ENCODE measurements at places on chromosomes 3 and 15.
A peak's percentile ranks its signal among the peaks of the same experiment; 100 is the strongest.

GRCh38 chr3:126983653-126984390 lies 907 bp downstream of the PLXNA1 start:
- H3K36me3 ChIP-seq = no peaks in the 10 kb centered on the region
- peaks cover 4% of the 10 kb centered on the region for H3K27me3 ChIP-seq
- DNase-seq = peak; percentile 62

DNA sequence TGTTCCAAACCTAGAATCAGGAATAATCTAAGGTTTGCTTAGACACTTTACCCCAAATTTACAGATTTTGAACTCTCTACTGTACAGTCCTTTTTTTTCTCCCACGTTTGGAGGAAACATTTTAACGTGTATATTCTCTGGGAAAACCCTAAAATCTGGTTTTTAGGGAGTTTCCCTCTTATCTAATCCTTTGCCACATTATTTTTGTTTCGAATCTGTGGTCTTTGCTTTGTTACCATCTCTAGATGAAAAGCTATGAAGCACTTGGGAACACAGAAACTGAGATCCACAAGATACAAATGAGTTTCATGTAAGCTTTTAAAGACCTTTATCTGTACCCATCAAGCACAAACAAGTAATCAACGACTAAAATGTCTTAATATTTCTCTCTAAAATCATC lies 41.3 kb downstream of the PLD1 start:
- H3K27ac ChIP-seq = peak overlapping the region; percentile 74
- H3K4me3 ChIP-seq = no peak overlapping the region
- no peak for DNase-seq
- peaks cover 4% of the 10 kb centered on the region for H3K27me3 ChIP-seq
- H3K36me3 ChIP-seq = no peaks in the 10 kb centered on the region

DNA sequence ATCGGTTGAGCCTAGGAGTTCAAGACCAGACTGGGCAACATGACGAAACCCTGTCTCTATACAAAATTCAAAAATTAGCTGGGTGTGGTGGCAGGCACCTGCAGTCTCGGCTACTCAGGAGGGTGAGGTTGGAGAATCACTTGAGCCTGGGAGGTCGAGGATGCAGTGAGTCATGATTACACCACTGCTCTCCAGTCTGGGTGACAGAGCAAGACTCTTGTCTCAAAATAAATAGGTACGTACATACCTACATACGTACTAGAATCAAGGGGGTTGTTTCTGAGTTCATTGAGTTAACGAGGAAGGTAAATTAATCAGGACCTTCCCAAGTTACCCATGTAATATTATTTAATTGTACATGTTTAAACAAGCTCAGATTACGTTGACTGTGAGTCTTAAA lies 97.5 kb downstream of the CHL1 start:
- no peak overlapping the region for H3K27ac ChIP-seq
- no peaks in the 10 kb centered on the region for H3K27me3 ChIP-seq
- peaks cover 8% of the 10 kb centered on the region for H3K4me1 ChIP-seq
- no peak for DNase-seq
- no peaks in the 10 kb centered on the region for H3K36me3 ChIP-seq
- no peak overlapping the region for H3K4me3 ChIP-seq

- H3K4me1 ChIP-seq = no peaks in the 10 kb centered on the region
- no peak for DNase-seq
- no peak overlapping the region for H3K4me3 ChIP-seq
- no peaks in the 10 kb centered on the region for H3K36me3 ChIP-seq
Measured at GRCh38 chr3:87179642-87180041, 47.5 kb upstream of the CHMP2B start.

- DNase-seq = peak; percentile 45
- H3K4me1 ChIP-seq = no peaks in the 10 kb centered on the region
- peaks cover 62% of the 10 kb centered on the region for H3K27me3 ChIP-seq
Measured at GRCh38 chr3:113532698-113533533, 561 bp downstream of the SIDT1 start.

All from lung (tissue), 17 donors.